Colonic mucosa (tissue), 4 donors: ENCODE measurements at places on chromosomes 11 and 22. TPM values are rescaled to one million over a fixed set of nuclear protein-coding genes. Genes with fewer than 3 reads are reported as not detected.
A peak's percentile ranks its signal among the peaks of the same experiment; 100 is the strongest.

DNA sequence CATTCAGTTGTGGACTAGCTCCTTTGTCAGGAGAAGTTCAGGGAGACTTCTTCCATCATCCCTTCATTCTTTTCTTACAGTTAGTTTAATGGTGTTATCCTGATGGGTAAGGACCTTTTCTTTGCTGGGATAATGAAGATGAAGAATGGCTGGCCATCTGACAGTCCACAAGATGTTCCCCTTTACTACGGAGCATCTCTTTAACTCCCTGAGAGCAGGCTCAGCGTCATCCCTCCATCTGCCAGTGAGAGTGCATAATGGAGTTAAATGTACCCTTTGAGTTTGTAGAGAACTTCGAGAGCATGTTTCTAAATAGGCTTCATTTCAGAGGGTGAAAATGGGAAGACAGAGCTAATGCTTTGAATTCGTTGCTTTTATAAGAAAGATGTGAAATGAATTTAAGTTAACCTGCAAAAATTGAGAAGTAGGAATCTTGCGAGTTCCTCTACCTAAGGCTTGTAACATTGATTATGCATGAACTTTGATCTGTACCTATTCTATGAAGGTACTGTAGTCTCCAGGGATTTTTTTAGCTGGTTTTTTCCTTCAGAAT, 1.7 kb downstream of the EP300 start:
- H3K4me3 ChIP-seq, result peak overlapping the region; percentile 96
- peak; percentile 53 for DNase-seq
- peak overlapping the region; percentile 97 for H3K27ac ChIP-seq
- no peaks in the 10 kb centered on the region for H3K36me3 ChIP-seq
- no peaks in the 10 kb centered on the region for H3K27me3 ChIP-seq

GRCh38 chr22:42180349-42180842, 49.8 kb upstream of the CYP2D6 start:
- H3K36me3 ChIP-seq, result no peaks in the 10 kb centered on the region
- no peaks in the 10 kb centered on the region for H3K4me1 ChIP-seq
- peak overlapping the region; percentile 3 for H3K27ac ChIP-seq
- no peaks in the 10 kb centered on the region for H3K27me3 ChIP-seq
- no peak overlapping the region for H3K4me3 ChIP-seq

DNA sequence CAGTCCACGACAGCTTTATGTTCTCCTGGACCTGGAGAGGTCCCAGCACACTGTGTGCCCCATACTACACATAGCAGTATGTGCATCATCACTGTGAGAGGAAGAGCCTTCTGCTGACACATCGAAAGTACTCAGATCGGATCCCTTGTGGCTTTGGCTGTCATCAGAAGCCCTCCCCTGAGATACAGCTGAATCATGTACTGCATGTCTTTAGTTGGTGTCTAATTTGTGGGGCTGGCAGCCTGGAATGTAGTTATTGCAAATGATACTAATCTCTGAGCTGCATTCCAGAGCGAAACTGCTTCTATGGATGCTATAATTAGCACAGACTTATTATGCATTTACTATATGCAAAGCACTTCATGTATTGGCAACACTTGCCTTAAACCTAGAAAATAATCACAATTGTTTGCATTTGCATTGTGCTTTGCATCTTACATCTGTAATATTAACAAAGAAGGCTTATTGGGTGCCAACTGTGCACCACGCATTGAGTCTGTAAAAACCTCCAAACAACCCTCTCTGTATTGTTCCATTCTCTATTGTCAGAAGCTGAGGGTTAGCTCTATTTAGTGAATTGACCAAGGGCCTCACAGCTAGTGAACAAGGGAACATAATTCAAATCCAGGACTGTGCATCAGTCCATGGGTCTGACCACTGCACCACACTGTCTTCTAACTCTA, 89.2 kb upstream of the CRTAM start:
- H3K27me3 ChIP-seq, result no peaks in the 10 kb centered on the region
- DNase-seq, result no peak
- H3K4me1 ChIP-seq, result peaks cover 5% of the 10 kb centered on the region

DNA sequence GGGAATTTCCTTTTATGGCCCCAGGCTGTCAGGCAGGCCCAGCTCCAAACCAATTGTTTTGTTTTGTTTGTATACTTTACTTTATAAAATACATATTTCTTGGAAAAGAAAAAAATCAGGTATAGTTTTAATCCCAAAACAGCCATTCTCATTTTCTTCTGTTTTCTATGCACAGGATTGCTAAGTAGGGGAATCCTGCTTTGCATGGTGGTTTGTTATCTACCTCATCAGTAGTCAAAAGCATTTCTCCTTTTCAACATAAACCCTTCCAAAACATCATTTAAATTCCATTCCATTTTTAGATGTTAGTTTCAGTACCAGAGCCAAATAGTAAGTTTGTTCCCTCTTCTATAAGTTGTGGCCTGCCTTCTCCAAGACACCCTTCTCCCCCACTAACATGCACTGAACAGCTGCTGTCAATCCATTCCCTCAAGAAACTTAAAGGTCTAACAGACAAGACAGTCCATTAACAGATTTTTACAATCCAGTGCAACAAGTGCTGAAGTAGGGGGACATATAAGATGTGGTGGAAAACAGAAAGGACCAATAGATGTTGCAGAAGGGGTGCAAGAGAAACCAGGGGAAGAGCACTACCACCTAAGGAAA, 3.7 kb downstream of the ILK start:
- no peak overlapping the region for H3K4me3 ChIP-seq
- H3K4me1 ChIP-seq, result peaks cover 20% of the 10 kb centered on the region
- H3K36me3 ChIP-seq, result peaks cover 23% of the 10 kb centered on the region
- DNase-seq, result peak; percentile 12

DNA sequence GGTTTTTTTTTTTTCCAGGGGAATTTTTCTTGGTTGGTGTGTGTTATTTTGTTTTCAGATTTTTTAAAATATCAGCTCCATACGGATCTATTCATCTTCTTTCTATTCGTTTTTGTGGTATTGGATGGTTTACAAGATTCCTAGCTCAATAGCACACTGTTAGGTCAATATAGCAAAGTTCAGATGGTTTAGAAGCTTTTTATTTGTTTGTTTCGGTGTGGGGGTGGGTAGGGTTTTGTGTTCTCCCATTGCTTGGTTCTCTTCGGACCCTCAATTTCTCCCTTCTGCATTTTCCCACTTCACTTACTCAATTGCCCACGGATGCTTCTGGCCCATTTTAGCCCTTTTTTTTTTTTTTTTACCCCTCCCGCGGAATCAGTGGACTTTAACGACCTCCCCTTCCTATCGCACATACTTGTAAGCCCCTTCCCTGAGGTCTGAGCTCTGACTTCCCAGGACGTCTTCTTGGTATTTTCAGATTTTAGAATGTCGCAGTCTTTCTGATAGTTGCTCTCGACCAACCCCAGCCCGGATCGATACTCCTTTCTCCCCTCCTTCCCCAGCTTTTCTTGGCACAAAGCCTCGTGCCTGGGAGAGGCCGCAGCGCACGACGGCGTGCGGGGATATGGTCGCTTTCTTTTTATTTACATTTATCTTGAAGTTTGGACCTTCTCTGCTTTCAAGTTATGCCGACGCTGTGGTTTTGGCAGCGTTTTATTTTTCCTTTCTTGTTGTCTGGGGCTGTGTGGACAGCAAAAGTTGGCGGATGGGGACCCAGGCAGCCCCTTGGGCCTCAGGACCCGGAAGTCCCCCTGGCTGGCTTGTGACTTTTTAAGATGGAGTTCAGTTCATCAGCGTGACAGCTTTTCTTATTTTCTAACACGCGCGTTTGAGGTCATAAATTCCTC, 4.4 kb upstream of the SPDYC start:
- DNase-seq, result peak; percentile 74
- no peaks in the 10 kb centered on the region for H3K27me3 ChIP-seq
- H3K36me3 ChIP-seq, result no peaks in the 10 kb centered on the region
- no peaks in the 10 kb centered on the region for H3K4me1 ChIP-seq
- peak overlapping the region; percentile 16 for H3K4me3 ChIP-seq

DNA sequence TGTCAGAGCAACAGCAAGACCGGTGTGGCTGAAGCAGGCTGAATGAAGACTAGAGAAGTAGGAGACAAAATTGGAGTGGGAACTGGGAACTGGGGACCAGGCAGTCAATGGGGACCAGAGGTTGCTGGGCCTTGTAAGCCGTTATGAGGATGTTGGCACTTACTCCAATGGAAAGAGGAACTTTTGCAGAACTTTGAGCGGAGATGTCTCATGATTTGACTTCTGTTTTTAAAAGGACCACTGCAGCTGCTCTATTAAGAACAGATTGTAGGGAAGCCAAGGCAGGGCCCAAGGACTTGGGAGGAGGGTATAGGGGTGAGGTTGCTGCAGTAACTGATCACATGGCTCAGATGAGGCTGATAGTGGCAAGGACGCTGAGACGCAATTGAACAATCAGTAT, 34.2 kb downstream of the IL18 start:
- H3K27ac ChIP-seq, result peak overlapping the region; percentile 79
- no peak for DNase-seq
- H3K36me3 ChIP-seq, result no peaks in the 10 kb centered on the region
- H3K27me3 ChIP-seq, result no peaks in the 10 kb centered on the region

DNA sequence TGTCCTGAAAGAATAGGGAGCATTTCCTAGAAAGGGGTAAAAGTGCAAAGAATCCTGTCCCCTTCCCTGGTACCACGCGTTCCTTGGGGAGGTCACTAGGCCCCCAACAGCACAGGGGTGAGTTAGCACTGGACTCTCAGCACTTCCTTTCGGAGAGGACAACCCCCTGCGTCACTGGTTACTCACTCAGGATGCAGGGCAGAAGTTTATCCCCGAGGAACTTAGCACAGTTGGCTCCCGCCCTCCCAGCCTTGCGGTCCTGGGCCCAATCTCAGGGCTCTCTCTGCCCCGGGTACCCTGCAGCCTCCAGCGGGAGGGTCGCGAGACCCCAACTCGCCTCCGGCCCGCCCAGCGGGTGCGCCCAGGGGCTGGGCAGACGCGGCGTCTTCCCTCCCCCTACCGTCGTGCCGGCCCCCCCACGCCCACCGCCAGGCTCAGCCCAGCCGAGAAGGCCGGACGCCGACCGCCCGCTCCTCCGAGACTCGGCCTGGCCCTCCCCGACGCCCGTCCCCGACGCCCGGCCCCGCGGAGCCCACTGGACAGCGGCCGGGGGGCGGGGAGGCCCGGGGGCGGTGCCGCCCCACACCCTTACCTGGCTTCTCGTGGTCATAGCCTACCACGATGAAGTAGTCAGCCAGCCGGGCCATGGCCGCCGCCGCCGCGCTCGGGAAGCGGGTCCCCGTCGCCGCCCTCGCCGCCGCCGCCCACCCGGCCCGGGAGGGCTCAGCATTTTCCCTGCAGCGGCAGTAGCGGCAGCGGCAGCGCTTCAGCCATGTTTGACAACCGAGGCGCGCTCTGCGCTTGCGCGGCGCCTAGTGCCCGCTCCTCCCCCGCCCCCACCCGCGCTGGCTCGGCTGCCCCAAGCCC, at the start of gene SBF2:
TSS of gene SBF2 (minus strand) at position 797 of the 867 bp plus-strand sequence. CDS start at position 647, 150 bp downstream.
- H3K4me3 ChIP-seq, result peak within 1 kb of the TSS; percentile 85
- peak within 1 kb of the TSS; percentile 98 for H3K27ac ChIP-seq
- no peaks in the 10 kb centered on the region for H3K4me1 ChIP-seq
- H3K36me3 ChIP-seq, result no peaks in the 10 kb centered on the region

GRCh38 chr11:69275178-69275577, 18.8 kb upstream of the MYEOV start:
- H3K4me3 ChIP-seq, result no peak overlapping the region
- no peak for DNase-seq
- peaks cover 11% of the 10 kb centered on the region for H3K4me1 ChIP-seq

- no peaks in the 10 kb centered on the region for H3K36me3 ChIP-seq
- no peaks in the 10 kb centered on the region for H3K4me1 ChIP-seq
- no peak overlapping the region for H3K4me3 ChIP-seq
- no peak for DNase-seq
- H3K27ac ChIP-seq, result no peak overlapping the region
Observed at GRCh38 chr11:108112057-108112456, 9.3 kb upstream of the ACAT1 start.

- DNase-seq, result no peak
- H3K27ac ChIP-seq, result no peak overlapping the region
- no peak overlapping the region for H3K4me3 ChIP-seq
- H3K27me3 ChIP-seq, result no peaks in the 10 kb centered on the region
- no peaks in the 10 kb centered on the region for H3K36me3 ChIP-seq
- H3K4me1 ChIP-seq, result no peaks in the 10 kb centered on the region
Observed at GRCh38 chr11:73164803-73165540, 22.9 kb upstream of the FCHSD2 start.

DNA sequence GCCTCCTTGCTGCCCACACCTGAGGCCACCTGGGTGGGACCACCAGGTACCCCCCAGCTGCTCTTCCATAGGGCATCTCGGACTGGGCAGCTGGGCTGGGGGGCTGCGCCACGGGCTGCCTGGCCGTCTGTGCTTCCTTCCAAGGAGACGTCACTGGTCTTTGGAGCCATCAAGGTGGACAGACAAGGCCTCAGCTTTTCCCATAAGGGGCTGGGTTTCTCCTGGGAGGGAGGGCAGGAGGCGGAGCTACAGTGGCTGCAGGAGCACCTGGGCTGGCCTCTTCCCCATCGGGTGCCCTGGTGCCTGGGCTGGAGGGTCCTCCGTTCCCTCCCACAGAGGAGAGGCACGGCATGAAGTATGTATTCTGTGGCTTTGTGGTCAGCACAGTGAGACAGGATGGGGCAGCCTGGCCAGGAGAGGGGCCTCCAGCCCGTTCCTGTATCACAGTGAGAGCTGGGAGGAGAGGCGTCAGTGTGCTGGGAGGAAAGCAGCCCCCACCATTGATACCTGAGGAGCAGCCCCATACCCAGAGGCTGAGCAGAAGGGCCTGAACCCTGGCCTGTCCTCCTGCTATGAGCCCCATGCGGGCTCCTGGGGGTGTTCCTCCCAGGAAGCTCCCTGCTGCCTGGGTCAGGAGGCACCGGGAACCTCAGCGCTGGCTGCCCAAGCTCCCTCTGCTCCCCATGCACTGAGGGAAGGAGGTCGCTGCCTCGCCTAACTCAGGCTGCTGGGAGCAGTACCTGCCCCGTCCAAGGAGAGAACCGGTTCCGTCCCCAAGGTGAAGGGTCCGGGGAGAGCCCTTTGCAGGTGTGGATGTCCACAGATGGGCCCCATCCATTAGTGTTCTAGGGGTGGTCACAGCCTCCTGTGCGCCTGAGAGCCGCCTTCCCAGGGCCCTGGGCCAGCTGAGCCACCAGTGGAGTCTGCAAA, 1075.0 kb downstream of the BRD1 start:
- no peaks in the 10 kb centered on the region for H3K27me3 ChIP-seq
- H3K36me3 ChIP-seq, result no peaks in the 10 kb centered on the region
- H3K27ac ChIP-seq, result no peak overlapping the region
- no peak overlapping the region for H3K4me3 ChIP-seq
- no peaks in the 10 kb centered on the region for H3K4me1 ChIP-seq

- H3K4me3 ChIP-seq, result no peak overlapping the region
- DNase-seq, result no peak
- H3K27me3 ChIP-seq, result no peaks in the 10 kb centered on the region
- no peaks in the 10 kb centered on the region for H3K4me1 ChIP-seq
- H3K36me3 ChIP-seq, result no peaks in the 10 kb centered on the region
Observed at GRCh38 chr11:85406316-85406715, 220.8 kb downstream of the DLG2 start.

The SMPD1 gene
- total RNA-seq, result 49.3 TPM

The TMEM191B gene
- total RNA-seq, result 3.3 TPM

The HTR3A gene
- 0.90 TPM for total RNA-seq

The PLAAT3 gene
- total RNA-seq, result 13.2 TPM

The MS4A3 gene
- total RNA-seq, result not detected
